Right forelimb (tissue), 1 donor: ENCODE measurements at places on chromosomes 4 and X.

DNA sequence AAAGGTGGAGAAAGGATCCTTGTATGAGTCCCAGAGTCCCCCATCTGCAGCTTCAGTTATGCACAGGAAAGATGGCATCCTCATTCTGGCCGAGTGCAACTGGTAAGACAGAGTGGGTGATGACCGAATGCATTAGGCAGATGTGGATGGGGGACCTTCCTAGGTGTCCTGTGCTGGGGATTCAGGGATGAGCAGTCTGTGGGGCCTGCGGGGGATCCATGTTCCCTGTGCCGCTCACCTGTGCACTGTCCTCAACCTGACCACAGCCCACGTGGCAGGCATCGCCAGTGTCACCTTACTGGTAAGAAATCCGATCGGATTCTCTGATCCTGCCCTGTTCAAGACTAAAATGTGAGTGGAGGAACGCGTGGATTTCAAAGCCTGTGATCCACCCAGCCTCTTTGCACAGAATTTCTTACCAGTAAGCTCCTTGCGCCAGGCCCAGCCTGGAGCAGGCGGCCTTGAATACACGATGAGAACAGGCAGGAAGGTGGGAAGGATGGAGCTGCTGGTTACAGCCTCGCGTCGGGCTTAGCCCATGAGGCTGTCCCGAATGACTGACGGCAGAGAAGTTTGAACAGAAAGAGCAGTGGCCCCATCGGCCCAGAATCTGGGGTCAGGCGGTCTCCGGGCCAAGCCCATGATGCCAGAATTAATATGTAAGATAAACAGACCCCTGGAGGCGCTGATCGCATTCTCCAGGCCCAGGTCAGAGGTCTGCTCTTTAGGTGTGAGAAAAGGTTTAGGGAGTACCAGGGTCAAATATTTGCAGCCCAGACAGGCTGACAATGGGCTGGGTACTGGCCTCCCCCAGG is 56.5 kb downstream of the CPZ start:
- peak; percentile 26 for DNase-seq

GRCh38 chr4:172202480-172203076 is 389.4 kb downstream of the GALNTL6 start:
- no peak for DNase-seq

- DNase-seq, result no peak
These were observed 725.7 kb upstream of the TENM3 start for GRCh38 chr4:181517491-181517890.

GRCh38 chr4:79223993-79224776 is 101.7 kb downstream of the NAA11 start:
- no peak for DNase-seq
